NCI-H1417 treated with DMSO at 0.1 percent for 48 hours (cell line): ENCODE measurements at places on chromosomes 1 and 21.

- DNase-seq, result no peak
These were observed 14.5 kb downstream of the SAMD11 start for GRCh38 chr1:938088-938683.

DNA sequence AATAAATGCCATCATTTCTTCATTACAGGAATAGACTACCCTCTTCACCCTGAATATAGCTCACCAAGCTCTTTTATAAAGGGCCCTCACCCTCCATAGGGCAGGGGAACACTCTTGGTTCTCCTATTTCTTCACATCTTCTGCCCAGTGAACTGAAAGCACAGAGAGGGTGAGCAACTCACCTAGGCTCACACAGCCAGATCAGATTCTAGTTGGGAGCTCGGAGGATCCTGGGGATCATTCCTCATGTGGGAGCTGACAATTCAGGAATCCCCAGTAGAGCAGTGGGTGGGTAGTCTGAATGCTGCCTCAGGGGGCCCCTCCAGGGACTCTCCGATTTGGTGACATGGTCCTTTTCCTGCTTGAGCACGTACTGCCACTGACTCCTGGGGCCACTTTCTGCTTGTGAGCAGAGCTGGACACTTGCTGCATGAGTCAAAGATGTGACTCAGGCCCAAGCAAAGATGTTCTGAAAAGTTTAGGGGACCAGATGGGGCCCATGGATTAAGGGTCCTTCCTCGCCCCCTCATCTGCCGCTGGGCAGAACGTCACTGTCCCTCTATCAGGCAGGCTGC, 63.7 kb upstream of the WNT4 start:
- no peak for DNase-seq

DNA sequence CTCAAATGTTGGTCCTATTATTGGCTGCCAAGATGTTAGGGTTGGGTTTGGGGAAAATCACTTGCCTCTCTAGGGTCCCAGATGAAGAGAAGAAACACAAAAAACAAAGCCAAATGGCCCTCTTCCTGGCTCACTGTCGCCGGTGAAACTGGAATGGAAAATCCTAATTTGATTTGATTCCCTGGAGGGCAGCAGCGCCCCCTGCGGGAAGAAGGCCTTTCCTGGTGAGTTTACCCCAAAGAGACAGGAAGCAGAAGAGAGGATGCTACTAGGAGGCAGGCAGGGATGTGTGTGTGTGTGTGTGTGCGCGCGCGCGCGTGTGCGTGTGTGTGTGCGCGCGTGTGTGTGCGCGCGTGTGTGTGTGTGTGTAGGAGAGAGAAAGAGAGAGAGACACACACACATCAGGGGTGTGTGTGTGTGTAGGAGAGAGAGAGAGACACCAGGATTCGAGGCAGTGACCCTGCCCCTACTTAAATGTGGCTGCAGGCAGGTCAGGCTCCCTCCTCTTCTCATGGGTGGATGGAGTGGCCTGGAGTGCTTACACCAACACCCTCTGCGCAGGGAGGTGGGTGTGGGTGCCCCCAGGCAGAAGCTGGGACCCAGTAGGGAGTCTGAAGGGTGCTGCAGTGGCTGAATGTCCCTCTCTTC, 3.1 kb upstream of the SELENON start:
- DNase-seq, result peak; percentile 63

DNA sequence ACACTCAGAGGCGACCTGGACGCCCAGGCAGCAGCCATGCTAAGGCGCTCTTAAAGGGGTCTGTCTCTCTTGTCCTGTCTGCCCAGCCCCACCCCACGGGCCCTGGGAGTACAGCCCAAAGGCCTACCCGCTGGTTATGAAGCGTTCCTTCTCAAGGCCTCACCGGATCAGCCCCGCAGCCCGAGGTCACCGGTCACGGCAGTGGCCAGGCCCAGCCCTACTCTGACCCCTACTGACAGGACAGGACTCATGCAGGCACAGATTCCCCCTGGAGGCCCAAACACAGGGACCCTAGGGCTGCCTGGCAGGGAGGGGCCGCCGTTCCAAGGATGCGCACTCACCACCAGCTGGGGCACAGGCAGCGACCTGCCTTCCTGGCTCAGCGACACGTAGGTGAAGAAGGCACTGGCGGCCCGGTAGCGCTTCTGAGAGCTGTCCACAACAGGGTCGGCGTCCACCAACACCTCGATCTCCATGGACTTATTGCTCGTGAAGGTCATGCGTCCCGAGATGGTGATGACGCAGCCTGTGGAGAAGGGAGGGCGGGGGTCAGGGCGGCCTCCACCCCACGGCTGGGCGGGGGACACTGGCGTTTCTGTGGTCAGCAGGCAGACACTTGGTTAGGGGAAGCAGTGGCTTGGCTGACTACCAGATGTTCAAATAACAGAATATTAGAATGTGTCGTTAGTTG, 20.0 kb upstream of the GPR153 start:
- no peak for DNase-seq

DNA sequence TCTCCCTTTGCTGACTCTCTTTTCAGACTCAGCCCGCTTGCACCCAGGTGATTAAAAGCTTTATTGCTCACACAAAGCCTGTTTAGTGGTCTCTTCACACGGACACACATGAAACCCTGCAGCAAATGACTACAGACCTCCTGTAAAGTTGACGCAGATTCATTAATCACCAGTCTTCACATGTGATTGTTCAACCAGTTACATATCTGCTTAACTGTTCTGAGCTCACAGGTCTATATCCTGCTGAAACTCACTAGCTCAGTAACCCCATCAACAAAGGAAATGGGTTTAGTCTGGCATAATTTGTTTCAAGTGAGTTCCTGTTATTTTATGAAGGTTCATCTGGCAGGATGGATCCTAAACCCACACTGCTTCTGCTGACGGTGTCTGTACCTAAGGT, 68.4 kb upstream of the GJA8 start:
- DNase-seq, result no peak

GRCh38 chr1:223460566-223461189, 67.5 kb downstream of the CCDC185 start:
- no peak for DNase-seq

GRCh38 chr1:92411511-92411910, 75.2 kb downstream of the GFI1 start:
- no peak for DNase-seq

- no peak for DNase-seq
These were observed 628.5 kb downstream of the SMYD3 start for GRCh38 chr1:245878585-245878984.

- no peak for DNase-seq
These were observed 291.5 kb upstream of the VAMP3 start for GRCh38 chr1:7479571-7479970.

GRCh38 chr1:243917177-243917862, 67.3 kb upstream of the AKT3 start:
- no peak for DNase-seq

DNA sequence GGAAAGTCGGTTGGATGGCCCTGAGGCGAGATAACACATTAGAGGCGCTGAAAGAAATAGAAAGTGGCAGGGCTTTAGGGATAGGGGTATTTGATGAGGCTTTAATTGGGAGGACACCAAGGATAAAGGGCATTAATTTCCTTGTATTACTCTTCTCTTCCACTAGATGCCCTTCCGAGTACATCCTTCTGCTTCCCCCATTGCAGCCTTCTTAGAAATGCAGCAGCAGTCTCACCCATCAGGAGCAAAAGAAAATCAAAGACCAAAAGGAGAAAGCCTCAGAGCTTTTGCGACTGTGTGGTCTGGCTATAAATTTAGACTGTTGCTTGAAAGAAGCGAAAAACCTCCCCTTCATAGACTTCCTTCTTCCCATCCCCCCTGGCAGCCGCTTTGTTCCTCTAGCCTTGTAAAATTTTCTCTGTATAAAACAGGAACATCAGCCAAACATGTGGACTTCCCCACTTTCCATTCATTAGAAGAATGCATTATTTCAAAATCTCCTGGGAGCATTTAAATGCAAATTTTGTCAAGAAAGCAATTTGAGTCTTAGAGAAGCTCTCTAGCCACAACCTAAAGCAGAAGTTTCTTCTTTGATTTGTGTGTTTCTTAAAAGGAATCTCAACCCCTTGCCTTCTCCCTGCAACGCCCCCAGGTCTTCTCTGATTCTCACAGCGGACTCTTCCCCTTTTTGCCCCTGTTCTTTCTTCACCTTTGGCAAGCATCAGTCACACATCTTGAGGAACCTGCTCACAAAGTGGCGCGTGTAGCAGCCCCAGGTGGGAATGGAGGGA, 76.6 kb downstream of the NDUFS5 start:
- DNase-seq, result peak; percentile 29

DNA sequence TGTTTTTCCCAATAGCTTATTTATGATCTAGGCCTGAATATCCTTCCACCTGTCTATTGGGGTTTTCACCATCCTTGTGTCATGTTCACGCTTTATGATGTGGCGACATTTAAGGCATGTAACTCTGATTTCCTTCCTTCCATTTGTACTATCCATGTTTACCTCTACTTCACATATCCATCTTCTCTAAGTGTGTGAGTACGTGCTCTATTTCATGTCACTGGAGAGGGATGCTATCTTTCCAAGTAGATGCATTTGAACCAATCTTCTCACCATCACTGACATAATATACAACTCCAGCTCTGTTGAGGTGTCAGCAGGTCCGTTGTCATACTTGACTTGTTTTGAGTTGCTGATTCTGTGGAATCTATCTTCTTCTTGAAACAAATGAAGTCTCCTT, 283.2 kb downstream of the PTBP2 start:
- no peak for DNase-seq

- DNase-seq, result peak; percentile 42
These were observed 7.8 kb upstream of the SRRM1 start for GRCh38 chr1:24635195-24635843.

DNA sequence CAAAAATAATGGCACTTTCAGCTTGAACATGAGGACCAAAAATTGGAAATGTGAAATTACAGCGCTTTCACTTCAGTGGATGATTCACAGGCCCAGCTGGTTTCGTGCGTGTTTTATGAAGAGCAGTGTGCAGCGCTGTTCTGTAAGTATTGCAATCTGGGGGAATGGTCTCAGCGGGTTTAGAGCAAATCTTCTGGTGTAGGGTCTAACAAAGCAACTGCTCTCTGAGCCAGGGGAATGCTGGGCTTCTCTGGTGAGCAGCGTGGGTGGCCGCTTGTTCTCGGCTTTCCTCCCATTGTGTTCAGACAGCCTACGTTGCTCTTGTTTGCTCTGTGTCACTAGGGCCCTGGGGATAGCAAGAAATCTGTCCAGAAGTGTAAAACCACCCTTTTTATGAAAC, 42.4 kb upstream of the GADD45A start:
- no peak for DNase-seq

GRCh38 chr1:104100115-104100514, 350.4 kb downstream of the AMY1C start:
- DNase-seq, result no peak

DNA sequence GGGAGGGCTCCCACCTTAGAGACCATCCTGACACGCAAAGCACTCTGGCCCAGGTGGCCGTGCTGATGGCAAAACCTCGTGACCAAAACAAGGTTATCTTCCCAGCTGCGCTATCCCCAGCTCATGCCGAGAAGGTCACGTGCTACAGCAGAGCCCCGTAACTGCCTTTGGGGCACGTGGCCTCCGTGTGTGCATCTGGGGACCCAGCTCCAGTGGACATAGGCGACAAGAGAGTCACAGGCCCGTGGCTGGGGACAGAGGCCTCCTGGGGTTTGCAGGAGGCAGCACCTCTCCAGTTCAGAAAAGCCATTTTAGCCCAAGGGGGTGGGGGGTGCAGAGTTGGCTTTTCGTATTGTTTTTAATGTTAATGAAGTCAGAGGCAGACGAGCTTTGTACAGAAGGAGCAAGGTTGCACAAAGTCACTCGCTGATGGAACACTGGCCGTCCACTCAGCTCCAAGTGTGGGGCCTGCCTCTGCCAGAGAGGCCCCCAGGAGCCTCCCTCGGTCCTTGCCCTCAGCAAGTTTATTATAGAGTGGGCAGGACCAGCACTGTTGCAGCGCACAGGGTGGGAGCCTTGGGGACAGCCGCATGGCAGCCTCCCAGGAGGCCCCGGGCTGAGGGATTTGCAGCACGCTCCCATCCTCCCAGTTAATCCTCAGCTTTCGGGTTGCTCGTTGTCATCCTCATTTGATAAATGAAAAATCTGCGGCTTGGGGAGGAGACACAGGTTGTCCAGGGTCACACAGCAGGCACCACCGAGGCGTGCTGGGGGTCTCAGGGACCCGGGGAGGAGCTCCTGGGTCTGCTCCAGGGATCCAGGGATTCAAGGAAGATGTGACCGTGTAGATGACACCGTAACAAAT, 8.0 kb upstream of the PDE9A start:
- DNase-seq, result no peak

DNA sequence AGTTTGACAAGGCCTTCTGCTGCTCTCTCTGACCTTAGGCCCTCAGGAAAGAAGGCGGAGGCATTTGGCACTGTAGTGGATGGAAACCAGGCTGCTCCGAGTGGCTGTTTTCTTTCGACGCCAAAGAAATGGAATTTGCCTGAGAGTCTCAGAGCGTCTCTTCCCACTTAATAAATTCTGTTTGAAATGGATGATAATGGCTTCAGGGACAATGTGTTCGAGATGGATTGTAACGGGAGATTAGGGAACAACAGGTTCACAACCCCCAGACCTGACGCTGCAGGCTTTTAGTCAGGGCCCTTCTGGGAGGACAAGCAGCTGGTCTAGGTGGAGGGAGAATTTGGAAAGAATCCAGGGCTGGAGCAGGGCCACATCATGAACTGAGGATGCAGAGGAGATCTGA, 58.6 kb downstream of the TLR5 start:
- no peak for DNase-seq

- no peak for DNase-seq
These were observed 72.2 kb upstream of the MAN1A2 start for GRCh38 chr1:117295001-117295400.

- DNase-seq, result no peak
These were observed 65.9 kb downstream of the LAMC1 start for GRCh38 chr1:183089025-183089639.

DNA sequence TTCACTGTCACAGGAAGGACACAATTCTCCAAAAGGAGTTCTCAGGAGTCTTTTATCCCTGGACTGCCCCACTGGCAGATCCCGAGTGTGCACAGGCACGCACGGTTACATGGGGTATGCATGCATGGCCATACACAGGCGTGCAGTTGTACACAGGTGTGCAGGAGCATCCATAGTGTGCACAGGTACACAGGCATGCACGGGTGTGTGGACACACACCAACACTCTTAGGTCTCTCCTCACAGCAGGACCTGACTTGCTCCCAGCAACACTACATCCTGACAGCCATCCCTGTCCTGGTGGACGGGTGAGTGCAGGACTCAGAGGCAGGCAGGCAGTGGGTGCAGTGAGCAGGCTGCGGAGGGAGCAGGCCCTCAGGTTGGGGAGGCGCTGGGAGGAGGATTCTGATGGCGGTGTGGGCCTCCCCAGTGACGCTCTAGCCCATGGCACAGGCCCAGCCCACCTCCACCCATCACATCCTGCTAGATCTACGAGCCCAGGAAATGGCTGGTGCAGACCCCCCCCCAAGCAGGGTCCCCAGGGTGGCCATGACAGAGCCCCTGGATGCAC, 28.4 kb downstream of the SLC19A1 start:
- DNase-seq, result no peak

GRCh38 chr1:65832296-65832695, 39.6 kb downstream of the PDE4B start:
- DNase-seq, result no peak

DNA sequence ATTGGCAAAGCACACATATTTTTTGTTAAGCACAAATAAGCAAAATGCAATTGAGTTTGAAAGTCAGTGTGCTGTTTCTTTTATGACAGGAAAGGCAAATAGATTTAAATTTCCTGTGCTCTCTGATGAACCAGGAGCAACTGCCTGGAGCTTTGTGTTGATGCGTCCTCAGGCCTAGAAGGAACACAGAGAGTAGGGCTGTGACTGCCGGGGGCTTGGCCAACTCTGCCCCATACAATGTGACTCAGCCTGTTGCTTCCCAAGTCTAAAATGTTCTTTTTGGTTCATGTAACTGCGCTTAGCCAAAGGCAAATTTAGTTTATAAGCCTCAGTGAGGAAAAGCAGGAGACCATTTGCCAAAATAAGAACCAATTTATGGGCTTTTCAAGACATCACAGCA, 37.5 kb downstream of the TOR1AIP2 start:
- no peak for DNase-seq
